ENCODE measurements at places on chromosomes 4 and X.

DNA sequence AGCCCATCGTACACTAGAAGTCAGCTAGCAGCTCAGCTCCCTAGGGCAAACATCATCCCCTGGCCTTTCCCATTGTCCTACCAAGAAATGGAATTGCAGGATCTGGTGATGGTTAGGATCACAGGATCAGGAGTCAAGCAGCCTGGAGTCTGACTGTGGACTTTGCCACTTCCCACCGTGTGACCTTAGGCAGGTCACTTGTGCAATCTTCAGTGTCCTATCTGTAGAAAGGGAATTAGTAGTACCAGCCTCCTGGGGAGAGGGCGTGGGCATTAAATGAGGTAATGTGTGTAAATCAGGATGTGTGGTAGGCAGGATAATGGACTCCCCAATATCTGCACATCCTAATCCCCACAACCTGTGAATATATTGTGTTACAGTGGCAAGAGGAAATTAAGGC, 38.6 kb upstream of the APLN start:
- no peak for DNase-seq

DNA sequence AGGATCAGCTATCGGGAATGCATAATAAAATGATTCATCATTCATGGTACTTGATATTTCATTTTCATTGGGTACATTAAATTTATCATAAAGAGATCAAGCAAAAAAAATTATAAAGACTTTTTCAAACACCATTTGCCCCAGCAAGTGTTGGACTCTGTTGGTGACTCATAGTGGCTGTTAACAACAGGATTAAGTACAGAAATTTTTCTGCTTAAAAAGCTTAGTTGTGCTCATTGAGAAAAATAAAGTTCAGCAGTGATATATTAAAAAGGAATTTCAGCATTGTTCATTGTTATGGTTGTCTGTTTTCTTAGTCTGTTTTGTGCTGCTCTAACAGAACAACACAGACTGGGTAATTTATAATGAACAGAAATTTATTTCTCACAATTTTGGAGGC, 86.2 kb upstream of the PCDH10 start:
- DNase-seq = no peak

DNA sequence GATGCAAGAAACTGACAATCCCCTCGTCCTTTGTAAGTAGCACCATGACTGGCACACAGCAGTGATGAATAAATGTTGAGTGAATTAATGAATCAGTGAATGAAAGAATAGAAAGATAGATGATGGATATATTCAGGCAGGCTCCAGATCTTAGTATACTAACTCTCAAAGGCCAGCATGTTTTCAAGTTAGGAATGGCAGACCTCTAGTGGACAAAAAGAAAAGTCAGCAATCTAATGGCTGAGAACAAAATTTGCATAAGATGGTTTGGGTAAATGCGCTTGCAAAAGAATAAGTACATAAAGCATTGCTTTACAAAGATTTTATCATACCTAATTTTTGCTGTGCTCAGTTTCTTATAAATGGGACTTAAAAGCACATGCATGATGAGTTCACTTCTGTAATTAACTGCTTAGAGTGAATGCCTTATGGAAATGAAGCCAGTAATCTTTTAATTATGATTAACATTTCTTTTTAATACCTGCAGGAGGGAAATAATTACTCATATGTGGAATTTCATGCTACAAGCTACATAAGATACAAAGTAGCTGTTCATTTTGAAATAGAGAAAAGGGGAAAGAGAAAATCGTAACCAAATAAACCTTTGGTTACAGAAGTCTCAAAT, 126.9 kb upstream of the GPRIN3 start:
- DNase-seq = no peak

- peak; percentile 71 for DNase-seq
These were observed 1.2 kb downstream of the PNPLA4 start for GRCh38 chrX:7925867-7926472.

DNA sequence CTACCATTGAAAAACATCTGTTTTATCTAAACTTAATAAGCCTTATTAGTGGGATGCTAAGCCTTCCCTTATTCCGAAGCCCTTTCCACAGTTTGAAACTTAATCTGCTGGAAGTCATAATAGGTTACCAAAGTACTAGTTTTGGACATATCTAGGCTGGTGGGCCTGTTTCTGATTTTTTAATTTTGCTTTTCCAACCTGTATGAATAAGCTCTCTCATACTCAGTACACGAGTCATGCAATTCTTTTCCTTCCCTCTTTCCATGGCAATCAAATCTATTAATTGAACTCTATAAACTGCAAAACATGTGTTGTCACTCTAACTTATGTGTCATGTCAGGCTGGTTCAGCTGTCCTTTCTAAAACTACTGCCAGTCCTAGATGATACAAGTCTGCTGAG, 91.0 kb downstream of the AMMECR1 start:
- no peak for DNase-seq
